ENCODE measurements at places on chromosomes 12 and 14.
A peak's percentile ranks its signal among the peaks of the same experiment; 100 is the strongest.

DNA sequence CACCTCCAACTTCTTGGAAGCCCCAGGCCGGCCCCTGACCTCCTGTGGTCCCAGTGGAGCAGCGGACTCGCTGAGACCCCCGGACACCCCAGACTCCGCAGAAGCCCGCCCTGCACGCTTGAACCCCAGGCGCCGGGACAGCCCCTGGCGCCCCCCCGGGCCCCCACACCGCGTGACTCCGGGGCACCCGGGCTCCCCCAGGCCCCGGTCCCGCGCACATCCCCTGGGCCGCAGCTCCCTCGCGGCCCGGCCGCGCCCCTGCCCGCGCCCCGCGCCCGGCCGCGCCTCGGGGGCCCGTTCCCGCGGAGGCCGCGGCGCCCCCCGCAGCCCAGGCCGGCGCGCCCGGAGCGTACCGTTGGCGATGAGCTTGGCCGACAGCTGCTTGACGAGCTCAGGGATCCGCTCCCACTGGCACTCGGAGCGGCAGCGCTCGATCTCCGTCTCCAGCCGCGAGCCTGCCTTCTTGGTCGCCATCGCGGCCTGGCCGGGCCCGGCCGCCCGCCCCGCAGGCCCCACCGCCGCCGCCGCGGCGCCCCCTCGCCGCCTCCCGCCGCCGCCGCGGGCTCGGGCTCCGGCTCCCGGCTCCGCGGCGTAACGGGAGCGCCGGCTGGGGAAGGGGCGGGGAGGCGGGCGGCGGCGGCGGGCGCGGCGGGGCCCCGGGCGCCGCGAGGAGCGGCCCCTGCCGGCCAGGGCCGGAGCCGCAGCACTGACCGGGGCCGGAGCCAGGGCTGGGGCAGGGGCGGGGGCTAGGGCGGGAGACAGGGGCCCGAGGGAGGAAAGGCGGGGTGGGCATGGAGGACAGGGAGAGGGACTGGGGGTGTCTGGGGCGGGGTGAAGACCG lies at the start of gene TTC7B:
TSS of gene TTC7B (minus strand) at position 609 of the 841 bp plus-strand sequence. CDS start at position 474, 135 bp downstream.
- DNase-seq: peak; percentile 14

DNA sequence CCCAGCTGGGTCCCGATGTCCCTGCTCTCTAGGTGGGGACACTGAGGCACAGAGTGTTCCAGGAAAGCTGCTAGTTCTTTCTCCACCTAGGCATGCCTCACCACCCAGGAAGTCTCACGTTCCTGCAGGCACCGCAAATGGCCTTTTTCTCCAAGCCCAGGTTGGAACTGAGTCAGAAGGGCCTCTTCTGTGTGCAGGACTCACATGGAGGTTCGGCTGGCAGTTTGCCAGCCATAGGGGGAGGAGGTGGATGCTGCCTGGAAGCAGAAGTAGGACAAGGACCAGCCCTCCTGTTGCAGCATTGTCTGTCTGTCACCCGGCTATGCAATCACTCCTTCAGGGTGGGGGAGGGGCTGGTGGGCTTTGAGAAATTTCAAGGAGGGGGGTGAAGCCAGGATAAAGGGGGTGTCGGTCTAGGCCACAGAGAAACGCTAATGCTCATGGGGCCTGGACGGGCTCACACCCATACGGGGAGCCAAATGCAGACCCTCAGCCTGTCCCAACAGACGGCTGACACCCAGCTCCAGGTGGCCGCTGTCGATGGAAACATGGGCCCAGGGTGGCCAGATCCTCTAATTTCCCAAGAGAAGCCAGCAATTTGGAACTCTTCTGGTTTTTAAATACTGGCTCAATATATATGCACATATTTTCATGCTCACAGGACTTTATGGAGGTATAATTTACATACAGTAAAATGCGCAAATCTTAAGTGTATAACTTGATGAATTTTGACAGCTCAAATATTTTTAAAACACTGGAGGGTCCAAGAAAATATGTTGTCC lies 120.5 kb downstream of the PHETA1 start:
- DNase-seq: no peak

DNA sequence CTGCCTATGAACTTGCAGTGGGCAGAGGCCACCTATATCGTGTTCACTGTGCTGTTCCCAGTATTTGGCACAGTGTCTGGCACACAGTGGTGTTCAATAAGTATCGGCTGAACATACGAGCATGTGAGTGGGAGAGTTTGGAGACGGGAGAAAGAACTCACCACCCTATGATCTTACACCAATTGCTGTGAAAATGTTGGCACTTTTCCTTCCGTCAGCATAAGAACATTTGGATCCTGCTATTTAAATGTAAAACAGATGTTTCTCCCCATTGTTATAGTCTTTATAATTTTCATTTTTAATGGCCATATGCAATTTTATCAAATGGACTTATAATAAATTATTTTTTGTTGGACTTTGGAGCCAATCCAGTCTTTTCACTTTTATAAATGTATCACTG lies 144.4 kb downstream of the EFCAB11 start:
- peak; percentile 74 for DNase-seq

DNA sequence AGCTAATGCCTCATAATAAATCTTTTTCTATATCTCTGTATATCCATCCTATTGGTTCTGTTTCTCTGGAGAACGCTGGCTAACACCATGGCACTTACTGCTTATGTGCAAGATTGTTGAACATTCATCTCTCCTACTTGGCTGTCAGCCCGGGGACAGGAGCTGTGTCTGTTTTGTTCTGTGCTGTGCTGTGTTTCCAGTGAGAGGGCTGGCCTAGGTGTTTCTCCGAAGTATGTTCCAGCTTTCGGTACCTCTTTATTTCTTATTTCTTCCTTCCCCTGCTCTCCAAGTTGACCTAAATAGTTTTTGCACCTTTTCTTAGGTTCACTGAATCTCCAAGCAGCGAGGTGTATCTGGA lies 18.8 kb upstream of the NR4A1 start:
- peak; percentile 81 for DNase-seq

DNA sequence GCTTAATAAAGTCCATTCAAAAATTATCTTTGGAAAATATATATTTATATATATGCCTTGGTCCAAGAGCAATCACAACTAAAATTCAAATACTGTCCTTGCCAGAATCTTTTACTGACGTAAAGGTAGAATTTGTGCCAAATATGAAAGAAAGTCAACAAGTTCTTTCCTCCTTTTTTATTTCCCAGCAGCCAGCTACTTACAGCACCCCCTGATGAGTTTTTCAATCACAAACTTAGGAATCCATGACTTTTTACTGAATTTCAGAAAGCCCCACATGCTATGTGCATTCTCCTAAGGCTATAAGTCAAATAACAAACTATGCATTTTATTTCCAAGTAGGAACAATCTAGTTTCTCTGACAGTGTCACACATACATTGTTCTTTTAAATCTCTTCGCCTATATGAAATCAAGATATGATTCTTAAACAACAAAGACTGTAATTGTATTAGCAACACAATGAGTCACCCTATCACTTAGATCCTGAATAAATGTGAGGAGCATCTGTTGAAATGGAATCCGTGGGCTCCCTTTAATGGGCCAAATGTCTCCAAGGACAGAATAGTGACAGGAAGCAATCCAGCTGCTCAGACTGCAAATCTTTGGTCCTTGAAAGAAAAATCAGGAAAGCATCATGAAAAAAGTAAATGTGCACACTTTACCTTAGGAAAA lies 271.4 kb downstream of the DUSP6 start:
- no peak for DNase-seq

GRCh38 chr12:43069768-43070221 lies 480.2 kb upstream of the PRICKLE1 start:
- peak; percentile 39 for DNase-seq

- DNase-seq: no peak
These were observed 20.4 kb downstream of the EIF2B2 start for GRCh38 chr14:75023108-75023507.

DNA sequence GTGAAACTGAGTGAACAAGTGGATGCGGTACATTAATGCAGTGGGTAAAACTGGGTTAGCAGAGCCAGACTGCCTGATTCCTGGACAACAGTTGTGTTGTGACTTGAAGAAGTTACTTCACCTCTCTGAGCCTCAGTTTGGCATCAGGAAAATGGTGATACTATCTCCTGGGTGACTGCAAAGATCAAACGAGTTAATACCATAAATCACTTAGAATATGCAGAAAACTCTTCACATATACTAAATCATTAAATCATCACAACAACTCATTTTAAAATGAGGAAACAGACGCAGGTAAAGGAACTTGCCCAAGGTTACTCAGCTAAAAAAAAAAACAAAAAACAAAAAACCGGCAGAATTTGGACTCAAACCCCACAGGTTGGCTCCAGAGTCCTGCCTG lies 811 bp downstream of the MTERF2 start:
- DNase-seq: no peak

DNA sequence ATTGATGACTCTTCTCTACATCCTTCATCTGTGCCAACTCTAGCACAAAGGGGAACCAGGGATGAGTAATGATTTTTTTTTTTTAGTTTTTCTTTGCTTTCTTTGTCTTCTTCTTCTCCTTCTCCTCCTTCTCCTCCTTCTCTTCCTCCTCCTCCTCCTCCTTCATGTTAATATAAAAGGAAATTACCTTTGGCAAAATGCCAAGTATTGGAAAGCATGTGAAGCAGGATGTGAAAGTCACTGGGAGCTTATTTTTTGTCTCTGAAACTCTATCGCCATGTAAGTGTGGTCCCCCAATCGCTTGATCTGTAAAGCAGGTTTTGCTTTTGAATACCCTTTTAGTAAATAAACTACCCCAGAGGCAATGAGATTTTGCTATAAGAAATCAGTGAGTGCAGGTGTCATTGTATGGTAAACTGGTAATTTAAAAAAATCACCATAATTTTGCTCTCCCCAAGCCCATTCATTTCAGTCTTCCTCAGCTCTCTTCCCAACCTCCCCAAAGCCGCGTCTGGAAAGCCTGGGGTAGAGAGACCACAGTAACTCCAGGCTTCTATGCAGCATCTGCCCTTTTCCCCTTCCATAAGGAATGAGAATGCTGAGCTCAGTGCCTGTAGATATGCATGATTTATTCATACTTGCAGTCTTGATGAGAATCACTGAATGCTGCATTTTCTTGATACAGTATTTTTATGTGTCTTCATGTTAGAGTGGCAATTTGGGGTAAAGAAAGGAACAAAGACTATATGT lies 388.7 kb downstream of the TMEM117 start:
- no peak for DNase-seq

DNA sequence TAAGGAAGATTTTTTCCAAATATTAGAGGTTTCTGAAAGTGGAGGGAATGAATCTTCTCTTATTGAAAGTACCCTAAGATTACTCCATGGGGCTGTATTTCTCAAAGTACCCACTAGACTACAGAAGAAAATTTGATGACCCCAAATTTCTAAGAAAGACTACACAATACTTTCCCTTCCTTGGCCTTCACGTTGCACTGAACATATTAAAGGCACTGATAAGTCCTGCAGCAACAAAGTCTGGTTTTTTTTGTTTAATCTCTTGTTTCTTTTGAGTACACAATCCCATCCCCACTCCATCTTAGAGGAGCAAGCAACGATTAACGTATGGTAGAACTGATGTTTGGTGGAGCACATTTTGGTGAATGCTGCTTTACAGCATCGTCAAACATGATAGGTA lies 70.1 kb downstream of the SRRM4 start:
- no peak for DNase-seq

GRCh38 chr12:114311974-114312373 lies 94.0 kb downstream of the TBX5 start:
- DNase-seq: no peak

- DNase-seq: peak; percentile 88
These were observed 97.3 kb upstream of the ALX1 start for GRCh38 chr12:85182699-85183098.

DNA sequence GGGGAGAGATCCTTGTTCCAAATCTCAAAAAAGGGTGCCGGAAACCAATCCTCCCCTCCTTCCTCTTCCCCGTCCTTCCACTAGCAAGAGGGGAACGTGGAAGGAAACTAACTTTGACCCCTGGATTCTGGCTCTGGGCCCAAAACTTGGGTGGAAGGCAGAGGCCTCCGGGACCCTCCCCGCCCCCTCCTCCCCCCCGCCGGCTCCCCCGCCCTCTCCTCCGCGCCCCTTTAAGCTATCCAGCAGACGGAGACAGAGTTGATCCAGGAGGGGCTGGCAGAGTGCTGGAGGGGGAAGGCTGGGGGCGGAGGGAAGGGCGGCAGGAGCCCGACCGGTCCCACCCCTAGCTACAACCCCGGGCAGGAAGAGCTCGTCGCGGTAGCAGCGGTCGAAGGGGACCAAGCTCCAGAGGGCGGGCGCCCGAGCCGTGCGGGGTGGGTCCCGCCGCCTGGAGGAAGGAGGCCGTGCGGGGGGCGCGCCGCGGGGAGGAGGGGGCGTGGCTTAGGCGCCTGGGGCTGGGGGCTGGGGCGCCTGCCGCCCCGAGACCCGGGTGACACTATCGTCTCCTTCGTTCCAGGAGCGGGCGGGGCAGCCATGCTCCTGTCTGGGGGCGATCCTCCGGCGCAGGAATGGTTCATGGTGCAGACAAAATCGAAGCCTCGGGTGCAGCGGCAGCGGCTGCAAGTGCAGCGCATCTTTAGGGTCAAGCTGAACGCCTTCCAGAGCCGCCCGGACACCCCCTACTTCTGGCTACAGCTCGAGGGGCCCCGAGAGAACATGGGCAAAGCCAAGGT lies at the start of gene NYNRIN:
TSS of gene NYNRIN (plus strand) at position 351 of the 794 bp plus-strand sequence. CDS start at position 595, 244 bp downstream.
- DNase-seq: peak; percentile 31

- DNase-seq: peak; percentile 80
These were observed 66.3 kb downstream of the CLIP1 start for GRCh38 chr12:122356192-122356635.

- DNase-seq: peak; percentile 36
These were observed 70.2 kb downstream of the BTG1 start for GRCh38 chr12:92075425-92075914.

GRCh38 chr14:55747186-55747585 lies 167.2 kb downstream of the KTN1 start:
- DNase-seq: no peak

GRCh38 chr12:9349888-9350885 lies 142.0 kb upstream of the PZP start:
- DNase-seq: no peak

- no peak for DNase-seq
These were observed 201.5 kb downstream of the RBM19 start for GRCh38 chr12:113764661-113765060.

GRCh38 chr12:91361864-91362263 lies 179.2 kb upstream of the DCN start:
- DNase-seq: peak; percentile 45

DNA sequence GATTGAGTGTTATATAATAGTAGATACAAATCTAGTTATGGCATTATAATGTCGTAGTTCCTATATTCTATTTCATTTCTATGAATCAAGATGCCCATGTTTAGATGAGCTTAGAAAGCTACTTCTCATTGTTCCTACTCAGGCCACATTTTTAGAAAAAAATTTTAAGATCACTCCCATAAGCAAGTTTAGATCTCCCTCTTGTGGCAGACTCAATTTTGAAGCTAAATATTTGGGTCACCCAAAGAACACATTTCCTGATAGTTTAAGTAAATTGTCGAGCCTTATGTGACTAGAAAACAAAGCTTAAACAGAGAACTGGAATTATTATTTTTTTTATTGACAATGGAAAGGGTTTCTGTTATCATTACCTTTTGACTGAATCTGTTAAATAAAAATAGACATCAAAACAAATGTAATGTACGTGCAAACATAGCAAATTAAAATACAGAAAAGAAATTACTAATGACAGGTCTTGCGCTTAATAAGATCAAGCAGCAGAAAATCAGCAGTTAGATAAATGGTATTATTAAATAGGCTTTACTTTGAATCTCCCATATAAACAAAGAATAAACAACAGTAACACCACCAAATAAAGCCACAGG lies 180.2 kb downstream of the ACSS3 start:
- peak; percentile 56 for DNase-seq

All from fibroblast of gingiva (primary cell).